GM06990 (cell line): ENCODE measurements at places on chromosomes 12 and 14.

DNA sequence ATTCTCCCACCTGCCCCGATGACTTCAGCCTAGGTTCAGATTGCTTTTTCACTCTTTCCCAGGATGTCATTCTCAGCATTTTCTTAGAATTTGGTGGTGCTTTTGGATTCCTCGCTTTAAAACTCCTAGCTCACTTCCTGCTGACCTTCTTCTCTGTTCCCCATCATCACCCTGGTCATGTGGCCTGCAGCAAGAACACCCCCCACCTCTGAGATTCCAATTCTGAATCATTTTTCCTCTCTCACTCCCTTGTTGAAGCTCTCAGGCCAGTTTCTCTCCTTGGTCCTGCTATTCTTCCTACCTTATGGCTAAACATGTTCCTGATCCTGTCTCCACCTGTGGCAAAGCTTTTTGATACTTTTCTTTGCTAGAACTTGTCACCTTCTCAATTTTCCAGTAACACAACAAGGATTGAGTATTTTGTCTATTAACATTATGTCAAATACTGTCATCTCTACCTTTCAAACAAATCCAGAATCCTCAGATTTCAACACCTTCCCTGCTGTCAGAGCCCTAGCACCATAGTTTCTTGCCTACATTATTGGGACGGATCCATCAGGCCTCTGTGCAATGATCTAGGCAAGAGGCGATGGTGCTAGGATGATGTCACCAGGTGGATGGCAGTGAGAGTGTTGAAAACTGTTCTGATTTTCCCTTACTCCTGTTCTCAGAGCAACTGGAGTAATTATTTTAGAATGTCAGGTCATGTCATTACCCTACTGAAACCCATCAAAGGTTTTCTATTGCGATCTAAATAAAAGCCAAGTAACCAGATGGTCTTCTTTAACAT, 233.7 kb downstream of the MON2 start:
- DNase-seq, result no peak

DNA sequence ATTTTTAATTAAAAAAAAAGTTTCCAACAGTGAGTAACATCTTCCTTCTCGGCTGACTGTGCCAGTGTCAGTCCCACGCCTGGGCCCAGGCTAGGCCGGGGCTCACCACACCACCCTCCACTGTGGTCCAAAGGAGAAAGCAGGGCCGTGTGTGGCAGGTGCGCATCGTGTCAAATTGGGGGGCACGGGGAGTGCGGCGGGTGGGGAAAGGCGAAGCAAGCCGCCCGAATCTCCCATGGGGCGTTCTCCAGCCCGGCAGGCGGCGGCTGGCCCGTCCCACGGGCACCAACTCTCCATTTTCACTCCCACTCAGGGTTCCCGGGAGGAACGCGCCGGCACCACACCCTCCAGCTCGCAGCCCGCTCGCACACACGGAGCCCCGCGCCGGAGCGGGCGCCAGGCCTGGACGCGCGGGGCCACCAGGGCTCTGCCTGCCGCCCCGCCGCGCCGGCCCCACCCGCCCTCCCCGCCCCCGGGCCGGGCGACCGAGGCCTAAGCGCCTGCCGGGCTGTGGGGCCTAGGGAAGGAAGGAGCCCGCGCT, 604 bp downstream of the EEA1 start:
- peak; percentile 63 for DNase-seq

GRCh38 chr12:51449580-51450246, 25.1 kb downstream of the SLC4A8 start:
- no peak for DNase-seq

DNA sequence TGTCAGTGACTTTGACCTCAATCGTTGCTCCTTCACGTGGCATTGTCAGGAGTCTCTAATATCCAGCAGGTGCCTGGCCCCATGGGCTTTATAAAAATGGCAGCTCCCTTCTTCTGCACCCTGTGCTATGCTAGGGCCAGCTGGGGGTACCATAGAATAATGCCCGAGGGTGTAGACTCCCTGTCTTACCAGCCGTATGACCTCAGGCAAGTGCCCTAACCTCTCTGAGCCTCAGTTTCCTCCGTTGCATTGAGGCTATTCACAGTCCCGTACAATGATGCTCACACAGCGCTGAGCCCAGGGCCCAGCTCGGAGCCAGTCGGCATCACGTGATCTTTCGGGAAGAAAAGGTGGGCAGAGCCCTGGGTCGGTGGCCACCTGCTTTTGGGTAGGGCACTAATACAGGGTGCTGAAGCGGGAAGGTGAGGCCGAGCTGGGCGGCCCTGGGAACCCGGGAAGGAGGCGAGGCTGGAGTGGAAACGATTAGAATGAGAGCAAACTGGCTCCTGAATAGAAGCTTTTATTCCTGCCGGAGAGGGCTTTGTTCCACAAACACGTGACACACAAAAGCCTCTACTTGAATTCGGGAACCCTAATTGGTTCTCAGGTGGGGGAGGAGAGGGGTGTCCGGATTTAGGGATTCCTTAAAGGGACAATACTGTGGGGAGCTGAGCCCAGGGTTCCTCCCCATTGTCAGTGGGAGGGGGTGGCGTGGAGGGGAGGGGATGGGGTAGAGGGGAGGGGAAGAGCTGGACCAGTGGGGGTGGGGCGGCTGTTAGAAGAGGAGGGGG, 19.9 kb upstream of the MSI1 start:
- no peak for DNase-seq

DNA sequence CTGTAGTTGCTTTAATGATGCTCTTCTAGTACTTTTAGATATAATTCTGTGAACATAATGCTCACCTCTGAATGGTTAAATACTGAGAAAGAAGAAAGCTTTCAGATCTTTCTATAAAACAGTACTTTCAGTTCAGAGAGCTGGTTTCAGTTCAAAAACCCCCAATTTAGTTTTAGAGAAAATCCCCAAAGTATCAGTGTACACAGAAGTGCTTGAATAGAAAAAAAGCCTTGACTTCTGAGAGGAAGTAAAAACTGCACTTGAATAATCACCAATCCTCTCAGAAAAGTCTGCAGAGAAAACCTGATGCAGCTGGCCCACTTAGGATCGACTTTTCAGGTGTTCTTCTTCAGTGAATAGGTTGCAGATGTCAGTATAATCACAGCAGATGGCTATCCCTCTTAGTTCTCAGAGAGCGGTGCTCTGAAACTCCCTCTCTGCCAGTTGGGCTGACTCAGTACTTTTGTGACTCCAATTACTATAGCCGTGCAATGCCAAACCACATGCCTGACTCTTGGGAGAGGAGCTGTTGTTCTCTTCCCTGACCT, 616.3 kb downstream of the LRFN5 start:
- peak; percentile 69 for DNase-seq

- DNase-seq, result no peak
Measured at GRCh38 chr14:82394916-82395315, 861.3 kb upstream of the SEL1L start.

- DNase-seq, result no peak
Measured at GRCh38 chr14:67892466-67893100, 73.0 kb downstream of the RAD51B start.

DNA sequence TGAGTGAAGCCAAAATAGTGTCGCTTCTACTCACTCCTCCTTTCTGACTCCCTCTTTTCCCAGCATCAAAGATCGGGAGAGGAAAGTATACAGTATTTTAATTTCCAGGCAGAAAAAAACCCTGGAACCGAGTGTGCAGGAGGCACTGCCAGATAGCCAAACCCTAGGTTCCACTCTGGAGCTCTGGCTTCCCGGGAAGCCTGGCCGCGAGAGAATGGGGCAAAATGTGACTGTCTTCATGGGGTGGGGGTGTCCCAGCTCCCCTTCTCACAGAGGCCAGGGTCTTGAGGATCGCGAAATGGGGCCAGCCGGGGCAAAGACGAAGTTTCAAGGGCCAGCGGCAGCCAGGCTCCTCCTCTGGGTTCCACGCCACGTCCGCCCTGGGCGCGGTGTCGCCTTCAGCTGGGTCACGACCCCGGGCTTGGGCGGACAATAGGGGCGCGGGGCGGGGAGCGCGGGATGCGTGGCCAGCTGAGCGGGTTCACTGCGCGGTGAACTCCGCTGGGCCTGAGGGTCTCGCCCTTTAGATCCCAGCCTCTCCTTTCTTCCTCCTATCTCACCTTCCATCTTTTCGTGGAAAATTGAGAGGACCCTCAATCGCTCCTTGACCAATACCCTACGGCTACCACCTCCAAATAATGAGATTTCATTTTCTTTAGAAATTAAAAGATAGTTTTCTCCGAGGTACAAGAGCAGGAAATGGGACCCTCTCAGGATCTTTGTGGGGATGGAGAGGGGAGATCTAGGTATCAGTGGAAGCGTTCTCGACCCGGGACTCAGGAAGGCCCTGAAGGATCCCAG, 6.7 kb downstream of the HOXC4 start:
- DNase-seq, result no peak

- no peak for DNase-seq
Measured at GRCh38 chr12:13146336-13146938, 43.0 kb upstream of the GSG1 start.

DNA sequence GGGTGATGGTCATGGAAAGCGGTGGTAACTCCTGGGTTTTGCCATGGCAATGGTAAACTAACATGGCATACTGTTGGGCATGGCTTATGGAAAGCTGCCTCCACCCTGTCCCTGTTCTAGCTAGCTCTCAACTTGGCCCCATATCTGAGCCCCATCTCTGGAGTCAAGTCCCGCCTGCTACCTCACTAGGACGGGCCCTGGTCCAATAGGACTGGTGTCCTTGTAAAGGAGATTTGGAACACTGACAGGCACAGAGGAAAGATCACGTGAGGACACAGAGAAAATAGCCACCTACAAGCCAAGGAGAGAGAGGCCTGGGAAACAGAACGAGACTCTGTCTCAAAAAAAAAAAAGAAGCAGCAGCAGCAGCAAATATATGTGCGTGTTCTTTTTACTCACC, 59.8 kb downstream of the RNFT2 start:
- DNase-seq, result no peak

- no peak for DNase-seq
Measured at GRCh38 chr14:55303125-55303499, 31.9 kb downstream of the FBXO34 start.
